ENCODE measurements at places on chromosomes 1 and 21. TPM values are rescaled to one million over a fixed set of nuclear protein-coding genes. Genes with fewer than 3 reads are reported as not detected.

The ERICH3 gene
- total RNA-seq = 1.1 TPM

The SLAMF1 gene
- total RNA-seq = not detected

The LAD1 gene
- 35.3 TPM for total RNA-seq

DNA sequence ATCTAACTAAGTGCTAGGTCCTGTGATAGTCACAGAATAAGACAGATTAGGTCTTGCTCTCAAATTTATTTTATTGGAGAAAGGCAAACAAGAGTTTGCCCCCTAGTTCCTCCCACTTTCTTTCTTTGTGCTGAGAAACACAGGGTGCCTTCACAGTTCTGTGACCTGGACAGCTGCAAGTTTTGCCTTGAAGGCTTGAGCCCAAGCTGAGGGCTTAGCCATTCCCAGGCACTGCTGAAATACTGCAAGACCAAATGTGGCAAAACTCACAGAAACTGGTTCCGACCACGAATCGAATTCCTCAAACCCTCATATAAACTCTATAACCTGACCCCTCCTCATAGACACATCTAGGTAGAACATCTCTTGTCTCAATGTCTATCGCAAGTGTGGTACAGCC is 227.9 kb downstream of the RERE start:
- no peak for DNase-seq

DNA sequence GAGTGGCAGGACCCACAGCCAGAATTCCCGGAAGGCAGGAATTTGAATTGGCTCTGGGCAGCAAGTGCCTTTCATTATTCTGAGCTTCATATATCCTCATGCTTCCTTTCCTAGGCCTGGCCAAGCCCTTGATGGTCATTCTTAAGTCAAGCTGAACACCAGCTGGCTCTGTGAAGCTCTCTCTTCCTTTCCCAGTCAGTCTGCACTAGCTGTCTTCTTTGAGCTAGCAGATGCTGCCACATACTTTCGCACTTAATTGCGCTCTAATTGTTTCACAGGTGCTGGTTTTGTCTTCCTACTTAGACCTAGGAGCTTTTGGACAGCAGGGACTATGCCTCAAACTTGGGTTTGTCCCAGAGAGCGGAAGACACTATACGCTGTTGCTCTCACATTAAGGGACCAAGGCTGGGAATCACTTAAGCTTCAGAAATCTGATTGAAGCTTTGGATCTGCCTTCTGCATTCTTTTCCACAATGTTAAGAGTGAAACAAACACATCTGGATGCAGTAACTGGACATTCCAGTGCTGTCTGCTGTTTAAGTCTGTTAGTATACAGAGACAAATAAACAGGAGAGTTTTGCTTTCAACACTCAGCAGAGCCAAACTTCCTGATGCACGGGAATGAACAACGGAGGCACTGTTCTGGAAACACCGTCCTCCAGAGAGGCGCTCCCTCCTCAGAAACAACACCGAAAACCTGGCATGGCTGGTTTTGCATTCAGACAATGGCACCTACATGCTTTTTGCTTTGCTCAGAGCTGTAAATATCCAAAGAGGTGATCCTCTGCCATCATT is 2.2 kb downstream of the TLR5 start:
- DNase-seq = no peak
